ENCODE measurements at places on chromosomes 5 and 9. TPM values are rescaled to one million over a fixed set of nuclear protein-coding genes. Genes with fewer than 3 reads are reported as not detected.

DNA sequence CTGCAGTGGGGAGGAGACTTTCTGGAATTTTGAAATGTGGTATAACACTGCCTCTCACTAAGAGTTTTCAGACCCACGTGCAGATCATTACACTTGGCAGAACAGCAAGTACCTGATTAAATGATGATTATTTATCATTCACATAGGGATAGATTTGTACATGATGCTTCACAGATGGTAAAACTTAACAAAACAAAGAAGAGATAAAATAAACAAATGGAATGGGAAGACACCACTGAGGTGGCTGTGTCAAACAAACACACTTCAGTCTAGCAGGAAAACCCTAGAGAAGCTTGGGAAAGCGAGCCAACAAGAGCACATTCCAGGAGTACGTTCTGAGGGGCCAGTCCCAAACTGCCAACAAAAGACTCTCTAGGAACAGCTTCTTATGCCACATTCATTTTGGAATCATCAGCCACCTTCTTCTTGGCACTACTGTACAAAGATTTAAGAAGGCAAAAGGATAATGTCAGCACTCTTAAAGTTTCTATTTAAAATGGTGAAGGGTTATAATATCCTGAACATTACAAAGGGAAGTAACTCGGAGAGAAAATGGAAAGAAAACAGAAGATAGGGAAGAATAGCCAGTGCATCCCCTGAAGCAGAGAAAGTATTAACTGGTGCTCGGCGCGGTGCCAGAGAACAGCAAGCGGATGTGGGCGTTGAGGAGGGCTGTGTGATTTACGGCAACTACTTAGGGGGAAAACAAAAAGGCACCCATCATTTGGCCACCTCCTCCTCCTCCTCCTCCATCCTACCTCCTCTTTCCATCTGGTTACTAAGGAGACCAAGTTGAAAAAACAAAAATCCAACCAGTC is 1.6 kb downstream of the MED27 start:
- no peak for DNase-seq

DNA sequence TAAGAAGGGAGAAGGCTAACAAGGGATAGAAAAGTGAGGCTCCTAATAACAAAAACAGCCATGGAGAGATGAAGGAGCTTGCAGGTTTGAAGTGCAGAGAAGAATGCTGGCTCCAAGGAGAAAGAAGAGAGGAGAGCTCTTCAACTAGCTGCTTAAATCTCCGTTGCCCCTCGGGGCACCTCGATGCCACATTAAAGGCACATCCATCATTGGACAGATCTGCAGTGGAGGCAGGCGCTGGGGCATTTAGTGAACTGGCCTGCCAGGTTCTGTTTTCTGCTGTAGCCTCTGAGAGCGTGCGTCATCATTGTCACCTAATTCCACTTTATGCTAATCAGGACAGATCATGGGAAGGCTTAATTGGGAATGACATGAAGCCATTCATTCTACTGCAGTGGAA is 1426.2 kb upstream of the WWC1 start:
- DNase-seq: no peak

DNA sequence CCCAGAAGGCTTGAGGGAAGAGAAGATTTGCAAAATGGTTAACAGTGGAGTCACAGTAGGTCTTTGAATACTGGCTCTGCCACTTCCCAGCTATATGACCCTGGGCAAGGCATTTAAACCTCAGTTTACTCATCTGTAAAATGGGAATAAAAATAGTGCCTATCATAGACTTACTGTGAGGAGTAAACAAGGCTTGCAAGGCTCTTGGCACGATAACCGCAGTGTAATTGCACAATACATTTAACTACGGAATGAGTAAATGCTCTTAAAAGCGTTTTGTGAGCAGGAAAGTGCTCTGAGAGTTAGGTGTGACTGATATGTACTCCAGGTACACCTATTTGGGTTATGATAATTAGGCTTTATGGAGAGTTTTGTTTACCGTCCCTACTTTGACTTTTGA is 8.4 kb downstream of the SLC36A3 start:
- no peak for DNase-seq

GRCh38 chr5:168328814-168329213 is 37.4 kb downstream of the WWC1 start:
- no peak for DNase-seq

DNA sequence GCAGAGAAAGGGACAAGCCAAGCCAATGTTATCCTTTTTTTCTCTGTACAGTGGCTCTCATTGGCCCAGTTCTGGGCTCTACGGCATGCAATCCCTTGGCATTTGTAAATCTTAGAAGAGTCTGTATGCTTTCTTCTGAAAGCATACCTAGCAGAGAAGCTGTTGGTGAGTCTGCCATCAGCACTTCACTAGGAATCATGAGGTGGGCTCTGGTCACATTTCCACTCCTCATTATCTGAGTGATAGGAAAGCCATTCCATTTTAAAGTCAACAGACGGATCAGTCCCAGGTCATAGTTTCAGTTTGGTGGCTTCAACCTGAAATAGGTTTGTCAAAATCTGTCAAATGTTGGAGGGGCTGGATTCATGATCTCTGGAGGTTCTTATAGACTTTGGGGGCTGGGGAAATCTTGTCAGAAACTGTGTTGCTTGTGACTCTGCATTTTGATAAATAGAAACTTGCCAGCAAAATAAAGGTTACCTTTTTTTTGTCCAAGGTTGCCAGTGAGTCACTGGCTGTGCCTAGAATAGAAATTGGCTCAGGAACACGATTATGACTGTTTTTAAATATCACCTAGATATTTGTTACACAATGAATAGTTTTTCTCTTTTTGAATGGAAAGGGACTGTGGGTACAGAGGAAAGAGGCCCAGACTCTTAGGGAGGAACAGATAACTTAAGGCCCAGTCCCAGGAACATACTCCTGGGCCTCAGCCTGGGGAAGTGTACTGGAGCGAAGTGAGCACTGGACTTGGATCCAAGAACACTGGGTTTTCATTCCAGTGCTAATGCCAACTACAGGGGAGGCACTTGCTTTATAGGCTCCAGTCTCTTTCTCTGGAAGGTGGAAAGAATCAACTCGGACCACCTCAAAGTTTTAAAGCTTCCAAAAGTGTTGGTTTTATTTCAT is 183.1 kb downstream of the NMUR2 start:
- no peak for DNase-seq

DNA sequence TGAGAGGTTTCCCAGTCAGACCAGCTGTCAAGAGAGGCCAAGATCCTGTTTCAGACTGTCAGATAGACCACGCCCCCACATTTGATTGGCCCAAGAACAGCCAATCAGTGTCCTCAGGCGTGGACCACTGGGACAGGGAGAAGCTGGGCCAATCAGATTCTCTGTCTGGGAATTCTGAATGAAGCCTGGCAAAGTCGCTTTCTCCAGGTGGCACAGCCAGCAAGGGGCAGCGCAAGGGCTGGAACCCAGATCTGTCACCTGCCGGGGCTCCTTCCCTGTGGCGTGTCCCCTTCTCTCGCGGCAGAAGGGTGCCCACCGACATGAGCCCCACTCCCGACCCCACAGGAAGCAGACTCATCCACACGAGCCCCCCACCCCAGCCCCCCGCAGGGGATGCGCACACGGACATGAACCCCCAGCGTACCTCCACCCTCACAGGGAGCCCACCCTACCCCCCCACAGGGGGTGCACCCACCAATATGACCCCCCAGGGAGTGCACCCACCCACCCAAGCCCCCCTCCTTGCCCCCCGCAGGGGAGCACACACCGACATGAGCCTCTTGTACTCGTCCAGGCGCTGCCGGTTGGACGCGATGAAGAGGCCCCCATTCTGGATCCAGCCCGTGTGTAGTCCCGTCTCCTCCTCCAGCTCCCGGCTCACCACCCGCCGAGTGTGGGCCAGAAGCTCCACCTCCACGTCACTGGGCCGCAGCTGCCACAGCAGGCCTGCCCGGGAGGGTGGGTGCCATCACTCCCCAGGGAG is 6.1 kb downstream of the SARDH start:
- no peak for DNase-seq

GRCh38 chr5:152523964-152524363 is 118.9 kb upstream of the NMUR2 start:
- DNase-seq: no peak

DNA sequence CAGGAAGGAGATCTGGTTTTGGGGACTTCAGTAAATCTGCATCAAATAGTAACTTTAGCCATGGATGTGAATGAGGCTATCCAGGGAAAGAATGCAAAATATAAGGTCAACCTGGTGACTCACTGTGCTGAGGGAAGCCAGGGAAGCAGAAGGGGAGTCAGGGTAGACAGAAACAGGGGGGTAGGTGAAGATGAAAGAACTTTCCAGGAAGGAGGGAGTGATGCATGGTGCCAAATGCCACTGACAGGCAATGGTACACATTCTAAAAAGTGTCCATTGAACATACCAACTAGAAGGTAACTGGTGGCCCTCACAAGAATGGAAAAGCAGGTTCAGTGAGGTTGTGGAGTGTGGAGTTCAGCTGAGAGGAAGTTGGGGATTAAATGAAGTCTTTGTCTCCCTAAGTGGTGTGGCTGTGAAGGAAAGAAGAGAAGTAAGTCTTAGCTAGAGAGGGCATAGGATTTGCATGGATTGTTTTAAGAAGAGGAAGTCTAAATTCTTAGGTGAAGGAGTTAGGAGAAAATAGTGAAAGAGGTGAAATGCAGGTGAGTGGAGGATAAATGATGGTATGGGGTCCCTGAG is 35.5 kb downstream of the PALM2AKAP2 start:
- no peak for DNase-seq

GRCh38 chr9:90773617-90774016 is 28.0 kb upstream of the SYK start:
- no peak for DNase-seq

- no peak for DNase-seq
Observed at GRCh38 chr5:141618030-141618803, 583 bp downstream of the DIAPH1 start.

DNA sequence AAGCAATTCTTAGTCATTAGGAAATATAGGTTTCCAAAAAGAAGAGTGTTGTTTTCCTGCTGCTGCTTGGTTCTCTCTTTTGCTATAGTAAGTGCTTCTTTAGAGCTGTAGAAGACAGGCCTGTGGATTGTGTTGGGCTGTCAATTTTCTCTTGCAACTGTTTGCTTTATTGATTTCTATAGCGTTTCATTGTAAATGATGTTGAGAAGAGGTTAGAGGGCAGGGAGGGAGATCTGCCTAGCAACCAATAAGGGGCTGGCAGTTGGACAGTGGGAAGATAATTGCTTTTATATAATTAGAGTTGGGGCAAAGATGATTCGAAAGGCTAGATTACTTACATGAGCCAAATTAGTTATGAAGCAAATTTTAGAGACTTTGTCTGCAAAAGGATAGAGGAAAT is 11.1 kb downstream of the UNC13B start:
- no peak for DNase-seq

Gene FRMD3
- 98.9 TPM for total RNA-seq

Gene KCNN2
- 9.3 TPM for total RNA-seq

Gene BTNL8
- total RNA-seq: 0.41 TPM

Gene OBP2B
- total RNA-seq: not detected

Gene IL3
- total RNA-seq: not detected

Gene JAKMIP2
- 0.16 TPM for total RNA-seq
